ENCODE measurements at places on chromosomes 1 and 21.

GRCh38 chr1:54848134-54848948 lies 38.7 kb downstream of the DHCR24 start:
- no peak for DNase-seq

- no peak for DNase-seq
Measured at GRCh38 chr1:2596530-2597333, 10.2 kb downstream of the PRXL2B start.

DNA sequence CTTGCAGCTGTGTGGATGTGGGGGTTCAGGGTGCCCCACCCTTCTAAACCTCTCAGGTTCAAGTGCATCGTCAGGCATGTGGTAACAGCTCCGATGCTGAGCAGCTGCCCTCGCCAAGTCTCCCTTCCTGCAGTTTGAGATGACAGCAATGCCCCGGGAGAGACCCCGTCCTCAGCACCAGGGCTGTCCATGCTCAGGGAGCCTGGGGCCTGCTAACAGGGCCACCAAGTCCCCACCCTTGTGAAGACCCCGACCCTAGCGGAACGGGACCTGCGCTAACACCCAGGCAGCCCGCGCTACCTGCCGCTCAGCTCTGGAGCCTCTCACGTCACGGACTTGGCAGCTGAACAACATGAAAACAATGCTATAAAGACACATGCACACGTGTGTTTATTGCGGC lies 159.2 kb upstream of the C1orf174 start:
- no peak for DNase-seq

- DNase-seq = no peak
Measured at GRCh38 chr1:18496497-18497235, 15.9 kb downstream of the KLHDC7A start.

- no peak for DNase-seq
Measured at GRCh38 chr1:116806245-116806644, 52.0 kb downstream of the CD2 start.

- peak; percentile 67 for DNase-seq
Measured at GRCh38 chr1:156480411-156481192, 20.0 kb downstream of the MEF2D start.

GRCh38 chr1:41913014-41913413 lies 5.7 kb downstream of the HIVEP3 start:
- DNase-seq = no peak

DNA sequence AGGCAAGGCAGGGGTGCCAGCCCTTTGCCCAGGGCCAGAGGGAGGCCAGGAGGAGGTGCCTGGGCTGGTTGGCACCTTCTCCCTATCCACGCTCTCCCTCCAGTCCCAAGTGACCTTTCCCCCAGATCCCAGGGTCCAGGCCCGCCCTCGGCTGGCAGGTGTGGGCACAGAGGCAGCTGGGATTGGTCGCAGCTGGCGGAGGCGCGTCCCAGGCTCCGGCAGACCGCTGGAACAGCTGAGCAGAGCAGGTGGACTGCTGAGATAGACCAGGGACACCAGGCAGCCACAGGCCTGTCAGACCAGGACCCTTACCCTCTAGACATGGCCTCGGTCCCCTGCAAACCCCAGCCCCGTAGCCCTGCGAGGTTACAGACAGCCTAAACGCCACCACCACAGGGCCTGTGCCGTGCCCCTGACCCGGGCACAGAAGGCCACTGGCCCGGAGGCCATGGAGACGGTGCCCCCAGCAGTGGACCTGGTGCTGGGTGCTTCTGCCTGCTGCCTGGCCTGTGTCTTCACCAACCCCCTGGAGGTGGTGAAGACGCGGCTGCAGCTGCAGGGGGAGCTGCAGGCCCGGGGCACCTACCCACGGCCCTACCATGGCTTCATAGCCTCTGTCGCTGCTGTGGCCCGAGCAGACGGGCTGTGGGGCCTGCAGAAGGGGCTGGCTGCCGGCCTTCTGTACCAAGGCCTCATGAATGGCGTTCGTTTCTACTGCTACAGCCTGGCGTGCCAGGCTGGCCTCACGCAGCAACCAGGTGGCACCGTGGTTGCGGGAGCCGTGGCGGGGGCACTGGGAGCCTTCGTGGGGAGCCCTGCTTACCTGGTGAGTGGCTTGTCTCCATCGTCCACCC lies at the start of gene SLC25A34:
SLC25A34 (plus strand) TSS at position 221 of the 854 bp plus-strand sequence; CDS start at position 449, 228 bp downstream.
- DNase-seq = no peak

GRCh38 chr1:4131734-4132133 lies 231.7 kb upstream of the C1orf174 start:
- no peak for DNase-seq

DNA sequence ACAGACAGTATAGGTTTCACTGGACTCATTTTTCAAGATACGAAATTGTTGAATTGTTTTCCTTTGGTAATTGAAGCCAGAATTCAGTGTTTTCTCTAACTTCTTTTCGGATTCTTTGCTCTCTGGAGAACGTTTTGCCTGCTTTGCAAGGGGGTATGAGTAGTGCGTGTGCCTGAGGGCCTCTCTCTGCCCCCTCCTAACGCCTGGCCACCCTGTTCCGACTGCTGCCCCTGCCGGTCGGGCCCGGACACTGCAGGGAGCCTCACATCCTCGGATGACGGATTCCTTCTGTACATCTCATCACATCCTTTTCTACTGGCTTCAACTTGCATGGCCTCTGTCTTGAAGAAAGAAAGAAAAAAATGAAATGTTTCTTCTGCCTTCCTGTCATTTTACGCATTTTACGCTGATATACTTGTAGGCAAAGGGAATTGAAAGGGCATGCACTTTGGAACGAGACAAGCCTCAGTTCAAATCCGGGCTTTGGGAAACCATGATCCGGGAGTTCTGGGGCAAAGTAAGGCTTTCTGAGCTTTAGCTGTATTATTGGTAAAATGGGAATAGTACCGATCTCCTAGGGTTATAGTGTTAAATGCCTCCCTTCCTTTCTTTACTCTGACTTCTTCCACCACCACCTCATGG lies 65.1 kb downstream of the DISC1 start:
- DNase-seq = no peak

- no peak for DNase-seq
Measured at GRCh38 chr21:40438616-40439015, 408.3 kb downstream of the DSCAM start.
